Iris pigment epithelial cell (primary cell): ENCODE measurements at places on chromosomes 2 and 18.

DNA sequence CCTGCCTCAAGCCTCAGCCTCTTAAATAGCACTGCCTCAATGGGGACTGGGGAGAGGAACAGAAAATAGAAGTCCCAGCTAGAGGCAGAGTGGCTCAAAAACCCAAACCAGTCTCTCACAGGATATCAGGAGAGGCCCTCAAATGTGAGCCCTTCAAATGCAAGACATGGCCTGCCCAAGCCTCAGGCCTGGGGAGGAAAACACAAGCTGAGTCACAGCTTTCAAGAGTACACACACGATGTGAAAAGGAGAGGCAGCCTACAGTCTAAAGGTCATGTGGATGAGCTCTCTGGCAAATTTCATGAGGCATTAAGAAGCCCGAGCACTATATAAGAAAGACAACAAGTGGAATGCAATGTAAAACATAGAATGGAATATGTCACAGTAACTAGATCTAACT, 316.6 kb upstream of the MEX3C start:
- DNase-seq = no peak

DNA sequence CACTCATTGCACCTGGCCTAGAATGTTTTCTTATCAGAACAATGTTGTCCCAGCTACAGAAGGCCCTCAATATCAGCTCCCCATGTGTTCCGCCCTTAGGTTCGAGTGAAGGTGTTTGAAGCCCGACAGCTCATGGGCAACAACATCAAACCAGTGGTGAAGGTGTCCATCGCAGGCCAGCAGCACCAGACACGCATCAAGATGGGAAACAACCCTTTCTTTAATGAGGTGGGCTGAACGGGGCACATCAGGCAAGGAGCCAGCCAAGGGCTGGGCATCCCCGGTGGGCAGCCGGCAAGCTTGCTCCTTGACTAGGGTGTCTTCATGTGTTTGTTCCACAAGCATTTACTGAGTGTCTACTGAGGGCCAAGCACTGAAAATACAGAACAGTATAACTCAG, 9.2 kb downstream of the FER1L5 start:
- no peak for DNase-seq

DNA sequence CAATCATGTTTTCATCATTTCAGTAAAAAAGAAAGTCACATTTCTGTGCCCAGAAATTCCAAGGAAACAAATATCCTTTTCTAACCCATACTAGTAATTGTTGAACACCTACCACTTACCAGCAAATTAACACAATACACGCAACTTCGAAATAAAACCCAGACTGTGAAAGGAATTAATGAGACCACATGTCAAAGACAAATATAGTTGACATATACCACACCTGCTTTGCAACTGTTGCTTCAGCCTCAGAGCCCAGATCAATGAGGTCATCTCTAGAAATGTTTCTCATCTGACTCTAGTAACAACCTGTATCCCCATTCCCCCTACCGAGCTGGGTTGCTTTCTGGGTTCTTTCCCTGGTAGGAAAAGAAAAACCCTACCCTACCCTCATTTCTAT, 52.6 kb downstream of the TRIP12 start:
- no peak for DNase-seq

- no peak for DNase-seq
Measured at GRCh38 chr2:145015561-145015960, 495.6 kb upstream of the ZEB2 start.

- no peak for DNase-seq
Measured at GRCh38 chr18:6623278-6623677, 106.2 kb upstream of the ARHGAP28 start.

- DNase-seq = no peak
Measured at GRCh38 chr18:48820483-48821250, 130.1 kb downstream of the SMAD7 start.

- peak; percentile 24 for DNase-seq
Measured at GRCh38 chr2:99659874-99660273, 170.1 kb upstream of the REV1 start.

DNA sequence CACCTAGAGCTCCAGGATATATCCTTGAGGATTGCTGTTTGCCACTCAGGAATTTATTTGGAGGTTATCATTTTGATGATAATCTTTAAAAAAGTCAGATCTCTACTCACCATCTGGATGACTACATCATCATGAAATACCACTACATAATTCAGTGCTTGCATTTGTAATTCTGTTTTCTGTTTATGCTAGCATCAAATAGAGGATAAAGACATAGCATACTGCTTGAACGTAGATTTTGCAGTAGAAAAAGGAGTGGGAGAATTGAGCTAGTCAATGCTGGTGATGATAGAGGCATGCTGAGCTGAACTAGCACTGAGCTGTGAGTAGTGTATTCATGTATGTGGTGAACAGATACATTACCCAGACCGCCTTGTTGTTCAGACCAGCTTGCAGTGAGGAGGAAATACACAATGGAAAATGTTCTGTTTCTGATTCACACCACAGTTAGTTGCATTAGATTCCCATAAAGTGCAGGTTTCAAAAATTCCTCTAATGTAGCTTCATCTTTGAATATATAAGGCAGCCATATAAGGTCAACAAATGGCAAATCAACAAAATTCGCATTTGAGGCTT, 68.8 kb upstream of the CDC42EP3 start:
- DNase-seq = peak; percentile 65

DNA sequence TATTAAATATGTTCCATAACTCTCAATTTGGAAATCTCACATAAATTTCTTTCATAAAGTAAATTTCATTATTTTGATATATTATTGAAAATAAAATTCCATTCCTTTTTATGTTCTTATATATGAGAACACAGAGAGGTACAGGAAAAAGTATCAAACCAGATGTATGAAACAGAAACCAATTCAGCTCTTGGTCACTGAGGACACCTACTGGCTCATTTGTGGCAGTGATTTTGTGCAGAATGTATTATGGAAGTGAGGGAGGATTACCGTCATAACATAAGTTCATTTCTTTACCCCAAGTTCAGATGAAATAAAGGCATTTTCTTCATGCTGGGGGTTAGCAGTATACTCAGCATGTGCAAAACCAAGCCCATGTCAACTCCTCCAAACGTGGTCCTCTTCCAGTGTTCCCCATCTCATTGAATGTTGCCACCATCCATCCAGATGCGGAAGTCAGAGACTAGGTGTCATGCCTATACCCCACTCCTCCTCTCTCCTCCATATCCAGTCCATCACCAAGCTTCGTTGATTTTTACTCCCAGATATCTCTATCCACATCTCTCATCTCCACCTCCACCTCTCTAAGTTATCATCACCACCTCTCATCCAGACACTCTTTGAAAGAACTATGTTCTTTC, 41.7 kb upstream of the MALL start:
- DNase-seq = peak; percentile 73

- DNase-seq = no peak
Measured at GRCh38 chr2:46294176-46294836, 2.9 kb upstream of the EPAS1 start.

DNA sequence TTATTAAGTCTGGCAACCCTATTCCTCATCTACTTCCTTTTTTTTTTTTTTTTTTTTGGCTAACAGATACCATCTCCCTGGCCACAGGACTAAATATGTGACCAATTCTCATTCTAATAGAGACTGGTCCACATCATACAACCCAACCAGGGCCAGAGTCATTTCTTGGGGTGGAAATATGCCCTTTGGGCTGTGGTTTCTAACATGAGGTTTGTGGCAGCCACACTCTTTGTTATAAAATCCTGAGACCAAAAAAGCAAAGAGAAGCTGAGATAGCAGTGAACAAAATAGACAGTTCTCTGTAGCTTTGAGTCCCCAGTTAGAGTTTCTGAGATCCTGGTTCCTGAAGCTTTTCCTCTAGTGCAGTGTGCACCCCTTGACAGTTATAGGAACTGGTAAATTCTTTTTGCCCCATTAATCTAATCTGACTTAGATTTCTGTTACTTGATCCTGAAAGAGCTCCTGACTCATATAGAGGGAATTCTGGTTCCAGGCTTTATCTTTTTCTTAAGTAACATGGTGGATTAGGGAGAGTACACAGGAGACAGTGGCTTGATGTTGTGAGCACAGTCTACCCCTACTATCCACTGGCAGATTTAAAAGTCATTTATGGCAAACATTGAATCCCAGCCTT, 86.8 kb downstream of the MAIP1 start:
- peak; percentile 85 for DNase-seq

GRCh38 chr18:58645398-58645797, 16.5 kb upstream of the ALPK2 start:
- peak; percentile 64 for DNase-seq

- DNase-seq = no peak
Measured at GRCh38 chr2:18208956-18209355, 330.5 kb downstream of the KCNS3 start.

- DNase-seq = no peak
Measured at GRCh38 chr2:219228911-219229304, 528 bp downstream of the ATG9A start.
